ENCODE measurements at places on chromosomes 7 and 10.

- no peak for DNase-seq
These were observed 45.3 kb upstream of the PPIF start for GRCh38 chr10:79301754-79302530.

- DNase-seq = no peak
These were observed 194.5 kb downstream of the SNX10 start for GRCh38 chr7:26486153-26486552.

DNA sequence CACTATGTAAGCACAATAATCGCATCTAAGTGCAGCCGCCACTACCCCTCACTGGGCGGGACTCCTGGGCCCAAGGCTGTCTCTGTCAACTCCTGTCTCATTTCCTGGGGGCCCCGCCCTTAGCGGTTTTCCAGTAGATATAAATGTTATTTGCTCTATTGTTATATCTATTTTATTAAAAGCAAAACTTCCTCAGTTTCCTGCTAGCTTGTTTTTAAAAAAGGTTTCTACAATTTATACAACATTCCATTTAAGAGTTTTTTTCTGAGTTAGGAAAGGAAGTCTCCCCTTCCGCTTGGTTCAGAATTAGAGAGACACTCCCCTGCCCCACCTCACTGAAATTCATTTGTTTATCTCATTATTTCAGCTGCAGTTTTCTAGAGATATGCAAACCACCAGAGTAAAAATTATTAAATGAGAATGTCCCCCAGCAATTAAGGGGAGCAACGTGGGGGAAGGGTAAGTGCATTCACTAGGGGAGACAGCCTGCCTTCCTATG is 82.7 kb downstream of the RAMP3 start:
- DNase-seq = no peak

- DNase-seq = no peak
These were observed 178.2 kb downstream of the SLC25A13 start for GRCh38 chr7:96143495-96144259.

DNA sequence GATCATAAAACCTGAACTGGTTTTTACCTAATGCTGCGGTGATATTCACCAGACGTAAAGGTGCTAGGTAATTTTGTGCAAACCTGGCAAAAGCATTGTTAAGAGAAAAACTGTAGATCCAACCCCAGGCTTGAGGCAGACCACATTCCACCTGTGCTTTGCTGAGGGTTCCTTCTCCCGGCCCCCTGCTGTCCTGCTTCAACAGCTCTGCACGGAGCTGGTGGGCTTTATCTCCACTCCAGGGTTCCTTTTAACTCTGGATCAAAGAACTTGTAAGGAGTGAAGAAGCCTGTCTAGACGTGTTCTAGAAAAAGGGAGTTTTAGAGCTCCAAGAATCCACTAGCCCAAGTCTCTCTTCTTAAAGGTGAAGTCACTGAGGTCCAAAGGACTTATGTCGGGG is 87.5 kb upstream of the NMT2 start:
- no peak for DNase-seq

GRCh38 chr7:132113536-132114371 is 462.5 kb downstream of the PLXNA4 start:
- DNase-seq = no peak

DNA sequence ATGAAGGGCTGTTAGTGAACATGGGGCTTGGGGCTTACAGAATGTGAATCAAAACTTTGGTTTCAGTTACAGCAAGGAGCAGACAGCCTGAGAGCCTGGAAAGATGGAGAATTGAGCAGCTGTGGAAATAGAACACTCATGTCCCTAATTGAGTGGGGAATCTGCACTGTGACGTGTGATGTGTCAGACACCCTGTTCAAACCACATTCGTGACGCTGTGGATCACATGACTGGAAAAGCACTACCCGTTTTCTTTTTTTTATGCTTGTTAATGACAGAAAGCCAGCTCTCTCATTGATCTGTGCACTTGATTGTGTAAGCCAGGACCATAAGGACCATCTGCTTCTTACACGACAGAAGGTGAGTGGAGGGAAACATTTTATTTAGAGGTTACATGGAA is 15.1 kb upstream of the TBX20 start:
- no peak for DNase-seq

DNA sequence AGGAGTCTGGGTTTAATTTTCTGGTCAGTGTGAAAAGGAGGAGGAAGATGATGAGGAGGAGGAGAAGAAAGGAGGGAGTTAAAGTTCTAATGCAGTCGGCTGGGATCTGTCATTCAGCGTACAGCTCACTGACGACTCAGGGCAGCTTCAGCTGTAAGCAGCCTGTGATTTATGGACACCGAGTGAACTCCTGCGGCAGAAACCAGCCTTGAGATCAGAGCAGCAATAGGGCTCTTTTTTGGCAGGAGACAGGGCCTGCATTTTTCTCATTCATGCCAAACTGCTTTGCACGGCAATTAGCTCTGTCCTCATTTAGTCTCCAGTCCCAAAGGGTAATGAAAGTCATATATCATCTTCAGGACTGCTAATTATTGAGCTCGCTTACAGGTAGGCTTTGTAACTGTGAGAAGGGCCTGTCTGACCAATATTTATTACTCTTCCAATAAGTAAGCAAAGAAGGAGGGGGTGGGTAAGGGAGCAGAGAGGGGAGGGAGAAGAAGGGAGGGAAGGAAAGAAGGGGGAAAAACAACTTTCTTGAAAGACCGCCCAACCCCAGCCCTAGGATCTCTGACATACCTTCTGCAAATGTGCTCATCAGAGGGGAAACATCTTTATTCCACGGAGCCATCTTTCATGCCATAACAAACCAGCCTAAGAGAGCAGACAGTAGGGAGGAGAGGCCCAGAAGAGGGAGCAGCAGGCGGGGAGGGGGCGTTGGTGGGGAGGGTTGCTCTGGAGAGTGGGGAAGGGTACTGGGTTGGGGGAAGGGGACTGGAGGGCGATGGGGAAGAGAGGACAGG is 48.1 kb upstream of the COMTD1 start:
- no peak for DNase-seq

DNA sequence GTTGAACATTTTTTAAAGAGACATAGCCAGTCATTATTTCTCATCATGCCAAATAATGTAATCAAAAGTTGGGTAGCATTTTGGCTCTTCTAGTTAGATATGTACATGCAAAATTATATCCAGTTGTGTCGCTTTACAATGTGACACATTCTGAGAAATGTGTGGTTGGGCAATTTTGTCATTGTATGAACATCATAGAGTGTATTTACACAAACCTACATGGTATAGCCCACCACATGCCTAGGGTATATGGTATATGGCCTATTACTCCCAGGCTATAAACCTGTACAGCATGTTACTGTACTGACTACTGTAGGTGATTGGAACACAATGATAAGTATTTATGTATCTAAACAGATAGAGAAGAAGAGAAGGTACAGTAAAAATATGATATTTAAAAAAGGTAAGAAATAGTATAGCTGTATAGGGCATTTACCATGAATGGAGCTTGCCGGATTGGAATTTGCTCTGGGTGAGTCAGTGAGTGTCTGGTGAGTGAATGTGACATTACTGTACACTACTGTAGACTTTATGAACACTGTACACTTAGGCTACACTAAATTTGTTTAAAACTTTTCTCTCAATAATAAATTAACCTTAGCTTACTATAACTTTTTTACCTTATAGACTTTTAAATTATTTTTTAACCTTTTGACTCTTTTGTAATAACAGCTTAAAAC is 16.5 kb downstream of the ZNF365 start:
- no peak for DNase-seq

DNA sequence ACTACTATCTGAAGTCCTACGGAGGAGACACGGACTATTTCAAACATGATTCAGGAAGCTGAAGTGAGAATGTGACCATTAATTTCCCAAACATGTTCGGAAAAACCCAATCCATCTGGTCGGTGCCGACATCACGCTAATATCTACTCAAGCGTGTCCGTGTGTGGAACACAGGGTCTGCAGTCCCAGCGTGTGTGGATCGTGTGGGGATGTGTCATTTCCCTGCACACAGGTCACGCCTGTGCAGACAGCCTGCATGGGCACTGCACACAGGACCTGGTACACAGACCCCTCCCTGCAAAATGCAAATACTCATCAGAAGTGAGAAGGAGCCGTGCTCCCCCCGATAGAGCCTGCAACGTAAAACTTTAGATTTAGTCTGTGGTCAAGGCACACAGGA is 57.8 kb downstream of the CARD11 start:
- no peak for DNase-seq

- no peak for DNase-seq
These were observed 22.2 kb downstream of the SFMBT2 start for GRCh38 chr10:7388602-7389001.

DNA sequence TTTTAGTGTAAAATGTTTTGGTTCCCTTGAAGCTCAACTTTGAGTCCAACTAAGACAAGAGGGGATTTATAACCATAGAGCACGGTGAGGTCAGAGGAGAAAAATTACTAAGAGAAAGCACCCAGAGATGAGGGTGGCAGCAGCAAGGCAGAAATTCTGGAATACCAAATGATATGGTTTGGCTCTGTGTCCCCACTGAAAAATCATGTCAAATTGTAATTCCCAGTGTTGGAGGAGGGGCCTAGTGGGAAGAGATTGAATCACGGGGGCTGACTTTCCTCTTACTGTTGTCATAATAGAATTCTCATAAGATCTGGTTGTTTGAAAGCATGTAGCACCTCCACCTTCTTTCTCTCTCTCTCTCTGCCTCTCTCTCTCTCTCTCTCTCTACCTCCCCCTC is 19.4 kb upstream of the AKR1C1 start:
- no peak for DNase-seq

Measured in GM12878 (cell line).